Activated CD4-positive, alpha-beta T cell treated with anti-CD3 and anti-CD28 coated beads for 36 hours (primary cell): ENCODE measurements at places on chromosomes 11 and 22. TPM values are rescaled to one million over a fixed set of nuclear protein-coding genes. Genes with fewer than 3 reads are reported as not detected.

- DNase-seq = no peak
- peaks cover 16% of the 10 kb centered on the region for H3K4me1 ChIP-seq
- H3K36me3 ChIP-seq = no peaks in the 10 kb centered on the region
- no peaks in the 10 kb centered on the region for H3K27me3 ChIP-seq
Observed at GRCh38 chr11:46315783-46316563, 31.3 kb upstream of the DGKZ start.

DNA sequence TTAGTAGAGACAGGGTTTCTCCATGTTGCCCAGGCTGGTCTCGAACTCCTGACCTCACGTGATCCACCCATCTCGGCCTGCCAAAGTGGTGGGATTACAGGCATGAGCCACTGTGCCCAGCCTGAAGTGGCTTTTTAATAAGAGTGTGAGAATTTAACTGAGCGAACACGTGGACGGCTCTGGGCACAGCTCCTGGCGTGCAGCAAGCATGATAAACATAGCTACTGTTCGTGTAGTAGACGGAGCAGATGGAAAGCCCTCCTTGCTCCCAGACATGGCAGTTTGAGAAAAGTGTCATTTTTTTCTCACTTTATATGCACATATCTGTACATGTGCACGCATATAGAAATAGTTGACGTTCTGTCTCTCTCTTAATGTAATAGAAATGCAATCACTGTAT is 7.0 kb downstream of the EMID1 start:
- no peaks in the 10 kb centered on the region for H3K36me3 ChIP-seq
- no peaks in the 10 kb centered on the region for H3K4me1 ChIP-seq
- no peak overlapping the region for H3K27ac ChIP-seq
- H3K27me3 ChIP-seq = peaks cover 3% of the 10 kb centered on the region
- DNase-seq = no peak

DNA sequence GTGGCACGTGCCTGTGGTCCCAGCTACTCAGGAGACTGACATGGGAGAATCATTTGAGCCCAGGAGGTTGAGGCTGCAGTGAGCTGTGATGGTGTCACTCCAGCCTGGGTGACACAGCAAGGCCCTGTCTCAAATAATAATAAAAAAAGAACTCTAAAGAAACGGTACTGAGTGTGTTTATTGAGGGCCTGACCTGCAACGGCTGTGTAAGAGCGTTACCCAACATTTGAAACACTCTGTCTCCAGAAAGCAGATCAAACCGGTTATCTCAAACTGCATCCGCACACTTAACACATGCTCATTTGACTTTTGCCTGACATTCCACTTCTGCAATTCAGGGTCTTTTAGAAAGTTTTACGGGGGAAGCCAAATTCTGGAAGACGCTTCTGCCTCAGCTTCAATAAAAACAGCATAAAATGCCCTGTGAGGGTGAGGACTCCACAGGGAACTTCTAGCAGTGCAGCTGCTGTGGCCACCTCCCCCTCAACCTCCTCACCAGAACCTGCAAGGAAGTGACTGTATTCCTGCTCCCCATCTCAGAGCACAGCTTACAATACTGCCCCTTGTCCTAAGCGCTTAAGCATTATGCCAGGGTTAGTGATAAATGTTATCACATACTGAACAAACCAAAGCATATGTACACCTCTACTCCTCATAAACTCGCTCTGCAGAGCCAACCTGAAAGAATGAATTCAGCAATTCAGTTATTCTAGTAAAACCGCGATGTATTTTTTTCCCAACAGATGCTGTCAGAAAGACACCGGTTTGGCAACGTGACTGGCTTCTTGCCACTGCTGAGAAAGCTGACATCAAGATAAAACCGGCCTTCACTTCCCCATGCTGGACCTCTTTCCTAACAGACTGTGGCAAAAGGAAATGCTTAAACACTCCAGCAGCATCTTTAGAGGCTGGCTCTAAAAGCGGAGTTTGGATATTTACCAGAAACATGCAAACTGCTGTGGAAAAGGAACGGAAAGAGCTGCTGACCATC is 52.2 kb downstream of the PRDM10 start:
- no peak overlapping the region for H3K4me3 ChIP-seq
- DNase-seq = no peak
- H3K4me1 ChIP-seq = peaks cover 12% of the 10 kb centered on the region
- no peaks in the 10 kb centered on the region for H3K27me3 ChIP-seq
- H3K27ac ChIP-seq = no peak overlapping the region

DNA sequence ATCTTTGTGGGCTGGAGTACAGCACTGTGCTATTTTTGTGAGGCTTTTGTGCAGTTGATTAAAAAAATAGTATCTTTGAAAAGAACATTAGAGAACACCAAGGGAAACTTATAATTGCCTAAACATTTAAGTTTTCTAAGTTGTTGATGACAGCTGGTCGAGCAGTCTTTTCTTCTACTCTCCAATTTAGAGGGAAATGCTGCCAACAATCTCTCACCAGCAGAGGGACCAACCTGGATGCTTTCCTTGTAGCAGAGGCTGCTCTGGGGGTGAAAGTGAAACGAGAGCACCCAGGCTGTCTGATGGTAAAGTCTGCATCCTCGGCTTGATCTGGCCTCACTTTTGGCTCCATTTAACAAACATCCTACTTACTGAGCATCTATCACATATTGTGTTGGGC is 1286.5 kb upstream of the TENM4 start:
- no peak overlapping the region for H3K4me3 ChIP-seq
- no peak overlapping the region for H3K27ac ChIP-seq
- H3K4me1 ChIP-seq = no peaks in the 10 kb centered on the region
- H3K36me3 ChIP-seq = no peaks in the 10 kb centered on the region
- no peak for DNase-seq
- H3K27me3 ChIP-seq = no peaks in the 10 kb centered on the region

DNA sequence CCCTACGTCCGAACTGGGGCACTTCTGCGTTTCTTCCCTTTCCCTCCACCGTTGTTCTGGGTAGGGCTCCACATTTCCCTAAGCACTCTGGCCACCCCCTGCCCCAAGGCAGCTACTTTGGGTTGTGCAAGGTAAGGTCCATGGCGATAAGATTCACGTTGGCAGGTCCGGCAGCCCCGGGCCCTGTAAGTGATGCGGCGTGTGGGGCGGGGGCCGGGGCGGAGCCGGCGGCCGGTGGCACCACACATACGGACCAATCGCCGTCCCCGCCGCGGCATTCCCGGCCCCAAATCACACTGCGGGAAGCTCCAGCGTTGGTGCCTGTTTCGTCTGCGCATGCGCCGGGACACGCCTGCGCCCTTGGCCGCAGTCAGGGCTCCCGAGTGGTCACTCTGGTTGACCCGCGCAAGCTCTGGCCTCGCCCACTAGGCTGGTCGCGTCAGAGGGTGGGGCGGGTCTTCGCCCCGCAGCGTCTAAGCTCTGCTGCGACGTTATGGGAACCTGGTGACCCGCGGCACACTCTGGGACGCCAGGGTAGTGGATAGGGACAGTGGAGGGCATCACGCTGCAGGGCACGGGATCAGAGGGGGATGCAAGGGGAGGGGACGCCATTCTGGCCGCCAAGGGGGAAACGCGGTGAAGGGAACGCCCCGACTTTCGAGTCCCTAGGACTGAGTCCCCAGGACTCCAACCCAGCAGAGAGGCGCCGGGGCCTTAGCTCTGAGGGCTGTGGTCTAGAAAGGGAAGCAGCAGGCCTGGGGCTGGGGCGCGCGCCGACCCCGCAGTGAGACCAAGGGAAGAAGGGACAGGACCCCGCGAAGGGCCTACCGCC is 1.6 kb downstream of the FADS1 start:
- H3K27me3 ChIP-seq = peaks cover 25% of the 10 kb centered on the region
- peak overlapping the region; percentile 89 for H3K4me3 ChIP-seq
- H3K36me3 ChIP-seq = peaks cover 27% of the 10 kb centered on the region
- H3K27ac ChIP-seq = peak overlapping the region; percentile 70

GRCh38 chr22:36612458-36612857 is 83.5 kb upstream of the EIF3D start:
- no peaks in the 10 kb centered on the region for H3K4me1 ChIP-seq
- peaks cover 2% of the 10 kb centered on the region for H3K36me3 ChIP-seq
- no peak overlapping the region for H3K4me3 ChIP-seq
- no peak overlapping the region for H3K27ac ChIP-seq
- H3K27me3 ChIP-seq = peaks cover 38% of the 10 kb centered on the region
- no peak for DNase-seq

- H3K27ac ChIP-seq = no peak overlapping the region
- H3K27me3 ChIP-seq = no peaks in the 10 kb centered on the region
- H3K4me1 ChIP-seq = no peaks in the 10 kb centered on the region
- no peaks in the 10 kb centered on the region for H3K36me3 ChIP-seq
Observed at GRCh38 chr11:1990872-1991578, 6.6 kb downstream of the H19 start.

DNA sequence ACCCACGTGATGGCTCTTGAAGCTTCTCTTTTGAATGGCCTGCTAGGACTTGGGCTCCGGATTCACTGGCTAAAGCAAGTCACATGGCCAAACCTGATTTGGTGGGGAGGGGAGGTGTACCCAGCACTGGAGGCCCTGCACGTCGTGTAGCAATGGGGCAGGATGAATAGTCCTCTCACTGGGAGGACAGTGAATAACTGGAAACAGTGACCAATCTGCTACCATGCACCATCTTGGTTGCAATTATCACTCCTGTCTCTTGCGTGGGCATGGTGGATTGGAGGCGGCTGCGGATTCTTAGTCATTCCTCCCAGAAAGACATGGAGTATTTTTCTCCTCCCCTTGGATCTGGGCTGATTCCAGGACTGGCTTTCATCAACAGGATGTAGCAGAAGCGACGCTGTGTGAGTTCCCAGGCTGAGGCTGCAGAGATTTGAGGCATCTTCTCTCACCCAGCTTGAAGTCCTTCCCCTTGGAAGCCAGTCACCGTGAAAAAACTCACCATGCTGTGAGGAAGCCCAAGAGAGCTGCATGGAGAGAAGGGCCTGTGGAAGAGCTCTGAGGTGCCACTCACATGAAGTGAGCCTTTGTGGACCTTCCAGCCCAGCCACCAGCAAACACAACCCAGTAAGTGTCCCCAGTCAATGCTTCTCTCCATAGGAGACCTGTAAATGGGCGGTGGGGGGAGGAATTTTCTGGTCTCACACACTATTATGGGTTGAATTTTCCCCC is 70.4 kb downstream of the IGLL1 start:
- H3K36me3 ChIP-seq = no peaks in the 10 kb centered on the region
- no peak overlapping the region for H3K27ac ChIP-seq
- no peaks in the 10 kb centered on the region for H3K4me1 ChIP-seq
- no peak for DNase-seq

DNA sequence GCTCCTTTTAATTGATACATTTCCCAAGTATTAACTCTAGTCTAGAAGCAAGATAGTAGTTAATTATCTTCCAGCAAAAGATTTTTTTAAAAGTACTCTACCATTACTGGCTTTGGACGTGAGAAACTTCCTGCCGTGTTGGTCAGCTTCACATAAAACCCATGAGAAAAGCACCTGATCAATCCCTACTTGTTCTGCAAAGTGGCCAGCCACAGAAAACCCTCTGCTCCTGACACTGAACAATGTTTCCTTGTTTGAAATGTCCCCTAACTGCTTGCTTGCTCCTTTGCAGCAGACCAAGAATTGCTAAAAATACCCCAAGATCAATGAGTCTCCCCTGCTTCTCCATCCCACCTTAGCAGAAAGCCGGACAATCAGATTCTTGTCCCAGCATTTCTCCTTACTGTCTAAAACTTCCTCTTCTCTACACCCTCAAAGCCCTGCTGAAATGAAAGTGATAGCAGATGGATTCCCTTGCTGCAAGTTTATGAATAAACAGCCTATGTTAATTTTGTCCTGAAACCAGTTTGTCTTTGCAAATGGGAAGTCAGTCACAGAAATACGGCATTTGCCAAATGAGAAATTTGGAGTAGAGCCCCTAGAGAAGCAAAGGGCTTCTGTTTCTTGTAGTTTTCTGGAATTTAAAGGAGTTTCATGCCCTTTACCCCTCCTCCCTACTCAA is 207.1 kb upstream of the ARHGAP20 start:
- H3K4me1 ChIP-seq = peaks cover 4% of the 10 kb centered on the region
- H3K27ac ChIP-seq = no peak overlapping the region
- no peak for DNase-seq
- H3K4me3 ChIP-seq = no peak overlapping the region
- H3K27me3 ChIP-seq = no peaks in the 10 kb centered on the region

GRCh38 chr11:19923626-19924025 is 211.0 kb downstream of the NAV2 start:
- H3K27ac ChIP-seq = no peak overlapping the region
- H3K4me1 ChIP-seq = no peaks in the 10 kb centered on the region
- no peaks in the 10 kb centered on the region for H3K36me3 ChIP-seq
- no peak overlapping the region for H3K4me3 ChIP-seq
- no peak for DNase-seq

GRCh38 chr11:6022956-6023355 is 7.6 kb downstream of the OR56A1 start:
- H3K27ac ChIP-seq = no peak overlapping the region
- no peaks in the 10 kb centered on the region for H3K4me1 ChIP-seq

- H3K4me3 ChIP-seq = no peak overlapping the region
- DNase-seq = peak; percentile 8
- no peaks in the 10 kb centered on the region for H3K27me3 ChIP-seq
- peaks cover 54% of the 10 kb centered on the region for H3K4me1 ChIP-seq
- peaks cover 8% of the 10 kb centered on the region for H3K36me3 ChIP-seq
Observed at GRCh38 chr11:108788565-108789199, 123.8 kb downstream of the DDX10 start.

GRCh38 chr11:47285969-47286770 is 16.2 kb downstream of the MADD start:
- no peak for DNase-seq
- H3K27ac ChIP-seq = peak overlapping the region; percentile 8
- no peaks in the 10 kb centered on the region for H3K27me3 ChIP-seq
- no peak overlapping the region for H3K4me3 ChIP-seq

DNA sequence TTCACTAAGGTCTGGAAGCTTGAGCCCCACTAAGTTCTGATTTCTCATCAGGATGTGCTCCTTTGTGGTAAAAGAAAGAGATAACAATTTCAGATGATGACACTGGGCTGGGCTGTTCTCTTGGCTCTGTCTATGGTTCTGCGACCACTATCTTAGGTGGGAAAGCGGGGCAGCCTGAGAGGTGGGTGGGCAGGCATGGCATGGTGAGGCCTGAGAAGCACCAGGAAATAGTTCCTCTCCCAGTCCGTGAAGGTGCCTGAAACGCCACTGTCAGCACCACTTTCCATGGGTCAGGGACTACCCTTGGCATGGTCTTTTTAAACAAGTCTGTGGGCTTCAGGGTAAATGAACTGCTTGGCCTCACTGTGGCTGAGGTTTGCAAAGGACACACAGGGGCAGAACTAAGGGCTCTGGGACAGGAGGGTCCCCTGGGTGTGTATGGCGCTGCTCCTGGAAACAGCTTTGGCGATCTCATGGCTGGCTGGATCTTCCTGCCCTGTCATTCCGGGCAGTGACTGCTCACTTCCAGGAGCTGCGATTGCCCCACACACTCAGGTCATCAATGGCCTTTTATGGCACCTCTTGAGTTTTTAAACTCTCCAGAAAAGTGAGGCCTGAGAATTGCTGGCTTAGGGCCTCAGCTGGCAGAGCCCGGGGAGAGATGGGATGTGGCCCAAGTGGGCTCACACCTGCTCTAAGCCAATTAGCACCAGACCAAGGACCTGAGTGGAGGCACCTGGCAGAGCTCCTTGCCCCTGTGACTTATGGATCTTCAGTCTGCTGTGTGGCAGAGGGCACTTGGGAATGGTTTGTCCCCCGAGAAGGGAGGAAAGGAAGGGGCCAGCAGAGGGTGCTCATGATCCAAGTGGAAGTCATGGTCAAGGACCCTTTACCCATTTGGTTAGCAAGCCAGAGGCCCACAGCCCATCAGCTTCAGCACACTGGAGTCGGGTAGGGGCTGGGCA is 55.6 kb upstream of the LYVE1 start:
- H3K27ac ChIP-seq = peak overlapping the region; percentile 73
- no peaks in the 10 kb centered on the region for H3K36me3 ChIP-seq
- DNase-seq = no peak
- peaks cover 14% of the 10 kb centered on the region for H3K4me1 ChIP-seq

Gene DEFB108B
- total RNA-seq = not detected

Gene TRIM6
- 0.76 TPM for total RNA-seq

Gene CASTOR1
- total RNA-seq = 1.6 TPM

Gene SLC22A6
- not detected for total RNA-seq

Gene MS4A3
- total RNA-seq = not detected

Gene POU2F3
- not detected for total RNA-seq

Gene MUC15
- total RNA-seq = not detected
